ENCODE measurements at places on chromosomes 2 and 18.

DNA sequence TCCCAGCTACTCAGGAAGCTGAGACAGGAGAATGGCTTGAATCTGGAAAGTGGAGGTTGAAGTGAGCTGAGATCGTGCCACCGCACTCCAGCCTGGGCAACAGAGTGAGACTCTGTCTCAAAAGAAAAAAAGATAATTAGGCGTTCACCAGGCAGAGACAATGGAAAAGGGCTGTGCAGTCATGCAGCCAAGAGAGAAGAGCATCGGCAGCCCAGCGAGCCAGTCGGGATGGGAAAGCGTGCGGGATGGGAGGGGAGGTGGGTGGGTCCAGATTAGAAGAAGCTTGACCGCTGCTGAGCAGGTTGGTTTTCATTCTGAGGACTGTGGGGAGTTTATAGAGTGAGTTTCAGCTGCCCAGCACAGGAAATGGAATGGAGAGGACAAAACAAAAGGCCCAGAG, 15.0 kb upstream of the CYS1 start:
- DNase-seq, result no peak

DNA sequence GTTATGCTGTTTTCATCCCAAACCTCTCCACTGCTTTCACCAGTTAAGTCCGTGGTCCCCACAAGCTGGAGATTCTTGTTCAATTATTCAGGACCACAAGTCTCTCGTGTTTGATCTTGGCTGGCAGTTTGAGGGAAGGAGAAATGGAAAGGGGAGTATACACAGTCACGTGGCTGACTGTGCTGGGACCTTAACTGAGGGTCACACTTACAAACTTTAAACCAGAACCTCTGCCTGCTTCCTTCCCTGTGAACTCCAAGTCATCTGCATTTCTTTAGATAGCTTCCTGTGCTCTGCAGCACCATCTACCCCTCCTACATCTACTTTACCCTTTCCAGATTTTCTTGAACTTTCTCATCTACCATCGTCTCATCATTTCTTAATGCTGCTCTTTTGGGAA, 91.7 kb downstream of the ARHGEF4 start:
- no peak for DNase-seq

- no peak for DNase-seq
Measured at GRCh38 chr18:58755304-58756010, 84.2 kb downstream of the MALT1 start.

- DNase-seq, result no peak
Measured at GRCh38 chr2:118231759-118232158, 143.5 kb downstream of the INSIG2 start.

- no peak for DNase-seq
Measured at GRCh38 chr2:218815244-218815637, 16.4 kb downstream of the PRKAG3 start.

- DNase-seq, result no peak
Measured at GRCh38 chr18:7848054-7848412, 280.9 kb downstream of the PTPRM start.

GRCh38 chr2:10864861-10865636, 46.7 kb upstream of the KCNF1 start:
- DNase-seq, result no peak

GRCh38 chr2:184530239-184530638, 68.1 kb upstream of the ZNF804A start:
- DNase-seq, result no peak

DNA sequence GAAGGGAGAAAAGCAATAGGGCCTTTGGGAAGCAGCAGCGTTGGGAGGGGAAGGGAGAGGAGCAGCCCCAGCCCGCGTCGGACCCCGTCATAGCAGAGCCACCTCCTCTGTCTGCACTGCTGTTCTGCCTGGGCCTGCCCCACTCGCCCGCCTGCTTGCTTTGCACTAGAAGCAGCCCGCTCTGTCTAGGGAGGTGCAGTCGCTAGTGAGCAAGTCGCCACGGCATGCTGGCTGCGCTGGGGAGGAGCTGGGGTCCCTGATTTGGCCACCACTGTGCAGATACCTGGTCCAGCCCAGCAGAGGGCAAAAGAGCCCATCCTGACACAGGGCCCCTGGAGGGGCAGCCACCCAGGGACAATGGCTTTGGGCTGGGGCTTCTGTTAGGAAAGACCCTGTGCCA, 8.0 kb upstream of the TMEM214 start:
- no peak for DNase-seq

- peak; percentile 17 for DNase-seq
Measured at GRCh38 chr2:232668805-232669444, 28.2 kb upstream of the GIGYF2 start.

DNA sequence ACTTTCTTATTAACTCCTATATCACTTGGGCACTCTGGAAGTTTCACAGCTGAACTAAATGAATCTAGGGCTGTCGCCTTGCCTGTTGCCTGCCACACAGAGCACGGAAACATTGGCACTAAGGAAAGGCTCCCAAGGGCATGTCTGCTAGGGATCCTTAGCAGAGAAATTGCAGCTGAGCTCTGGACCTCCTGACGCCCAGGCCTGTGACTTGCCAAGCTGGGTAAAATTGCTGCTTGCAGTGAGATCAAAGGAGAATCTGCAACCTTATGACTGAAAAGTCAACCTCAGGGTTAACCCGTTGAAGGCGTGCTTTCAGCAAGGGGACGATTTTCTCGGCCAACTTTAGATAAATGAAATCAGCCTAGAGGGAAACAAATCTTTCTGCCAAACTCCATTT, 189.8 kb downstream of the NCK2 start:
- DNase-seq, result no peak

- no peak for DNase-seq
Measured at GRCh38 chr2:69844560-69844959, 15.1 kb downstream of the GMCL1 start.

DNA sequence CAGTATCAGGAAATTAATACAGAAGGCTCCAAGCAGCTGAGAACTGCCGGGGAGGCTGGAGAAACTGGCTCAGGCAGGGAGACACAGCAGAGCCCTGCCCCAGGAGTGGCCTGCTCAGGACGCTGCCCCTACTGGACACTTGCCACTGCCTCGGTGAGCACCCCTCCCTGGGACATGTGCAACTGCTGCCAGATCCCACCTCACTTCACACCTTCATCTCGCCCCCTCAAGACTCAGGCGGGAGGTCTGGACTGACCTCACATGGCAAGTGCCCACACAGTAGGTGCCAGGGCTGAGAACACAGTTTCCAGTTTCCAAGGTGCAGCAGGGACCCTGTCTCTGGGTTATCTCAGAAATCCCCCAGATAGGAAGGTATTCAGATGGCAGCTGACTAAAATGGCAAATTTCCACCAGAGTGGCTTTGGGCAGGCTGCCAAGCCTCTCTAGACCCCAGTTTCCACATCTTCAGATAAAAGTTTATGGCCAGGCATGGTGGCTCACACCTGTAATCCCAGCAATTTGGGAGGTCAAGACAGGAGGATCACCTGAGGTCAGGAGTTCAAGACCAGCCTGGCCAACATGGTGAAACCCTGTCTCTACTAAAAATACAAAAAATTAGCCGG, 33.7 kb upstream of the LBH start:
- DNase-seq, result no peak

- DNase-seq, result no peak
Measured at GRCh38 chr2:1686784-1687105, 57.6 kb downstream of the PXDN start.

DNA sequence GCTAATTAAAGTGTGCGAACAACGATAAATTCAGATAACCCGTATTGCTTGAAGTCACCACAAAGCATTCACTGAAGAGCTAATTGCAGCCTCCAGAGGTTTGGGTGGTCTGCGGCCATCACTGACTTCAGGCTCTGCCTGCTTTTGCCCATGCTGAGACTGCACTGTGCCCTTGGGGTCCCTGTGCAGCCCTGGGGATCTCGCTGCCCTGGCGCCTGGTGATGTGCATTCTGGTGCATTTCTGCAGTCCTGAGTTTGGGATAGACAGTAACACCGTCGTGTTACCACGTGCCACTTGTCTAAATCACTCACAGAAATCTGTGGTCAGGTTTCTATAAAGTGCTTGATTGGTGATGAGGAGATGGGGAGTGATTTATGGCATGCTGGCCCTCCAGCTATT, 27.6 kb downstream of the LDLRAD4 start:
- no peak for DNase-seq

DNA sequence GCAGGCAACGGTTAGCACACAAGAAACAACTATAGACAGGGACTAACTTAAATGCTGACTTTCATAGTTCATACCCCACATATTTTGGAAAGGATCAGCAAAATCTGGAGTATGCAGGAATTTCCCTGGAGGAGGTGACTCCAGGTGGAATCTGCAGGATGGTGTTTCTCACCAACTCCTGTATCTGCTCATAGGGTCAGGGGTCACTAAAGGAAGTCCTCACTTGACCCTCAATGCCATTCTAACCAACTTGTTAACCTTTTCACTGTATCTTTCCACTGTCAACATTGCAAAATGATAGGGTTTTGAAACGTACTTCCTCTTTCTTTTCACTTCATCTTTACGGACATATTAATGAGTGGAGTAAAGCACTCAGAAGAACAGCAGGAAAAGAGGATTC, 207.0 kb upstream of the CXCR4 start:
- DNase-seq, result no peak

- no peak for DNase-seq
Measured at GRCh38 chr2:182732736-182733135, 16.7 kb downstream of the DNAJC10 start.

DNA sequence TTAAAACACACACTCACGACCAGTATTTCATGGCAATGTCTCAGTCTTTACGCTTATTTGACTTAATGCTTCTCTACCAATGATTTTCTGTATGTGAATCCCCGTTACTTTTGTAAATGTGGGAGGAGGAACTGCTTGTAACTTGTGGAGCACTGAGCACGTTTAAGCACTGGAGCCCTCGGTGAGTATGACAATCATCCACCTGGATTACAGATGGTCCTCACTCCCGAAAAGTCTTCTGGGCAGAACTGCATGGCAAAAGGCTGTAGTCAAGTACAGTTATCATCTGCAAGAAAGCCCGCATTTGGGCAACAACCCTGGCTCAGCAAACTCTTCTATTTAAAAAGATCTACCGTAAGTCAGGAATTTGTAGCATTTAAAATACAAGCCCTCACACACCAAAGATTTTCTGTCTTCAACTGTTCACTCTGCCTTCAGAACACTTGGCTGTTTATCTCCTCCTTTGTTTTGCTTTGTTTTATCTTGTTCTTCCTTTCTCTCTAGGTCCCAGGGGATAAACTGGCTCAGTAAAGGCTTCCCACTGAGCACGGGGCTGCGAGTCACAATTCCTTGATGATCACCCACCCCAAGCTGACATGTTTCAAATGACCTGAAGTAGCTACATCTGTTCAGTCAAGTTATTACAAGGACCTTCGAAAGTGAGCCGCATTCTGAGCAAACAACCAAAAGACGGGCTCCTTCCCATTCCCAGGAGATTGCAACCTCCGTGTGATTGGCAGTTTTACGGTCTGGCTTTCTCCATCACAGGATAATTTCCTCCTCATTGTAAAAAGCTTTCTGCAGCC, 102.2 kb downstream of the DLGAP1 start:
- DNase-seq, result peak; percentile 63

DNA sequence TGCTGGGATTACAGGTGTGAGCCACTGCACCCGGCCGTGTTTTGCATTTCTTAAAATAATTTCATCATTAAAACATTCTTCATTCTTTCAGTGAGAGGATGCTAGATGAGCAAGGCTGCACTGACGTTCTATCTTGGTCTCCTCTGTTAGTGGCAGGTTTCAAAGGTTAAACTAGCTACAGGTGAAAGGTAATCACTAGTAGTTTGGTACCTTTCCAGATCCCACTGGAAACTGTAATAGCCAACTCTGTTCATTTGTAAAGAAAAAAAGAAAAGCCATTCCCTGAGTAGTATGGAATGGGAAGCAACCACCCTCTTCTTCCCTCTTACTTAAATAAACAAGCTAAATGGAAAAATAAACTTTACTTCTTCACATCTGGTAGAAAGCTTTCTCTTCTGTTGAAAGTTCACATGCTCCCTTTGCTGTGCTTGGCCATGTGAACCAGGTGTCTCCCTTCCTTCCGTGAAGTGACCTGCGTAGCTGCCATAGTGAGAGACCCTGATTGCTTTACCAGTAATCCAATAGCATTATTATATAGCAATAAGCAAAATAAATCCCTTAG, 94.0 kb downstream of the GREB1L start:
- DNase-seq, result no peak
